ENCODE measurements at places on chromosomes 12 and 14. TPM values are rescaled to one million over a fixed set of nuclear protein-coding genes. Genes with fewer than 3 reads are reported as not detected.

Gene CFL2
- total RNA-seq = 110 TPM

Gene TEX22
- total RNA-seq = 2.5 TPM

Gene CLEC4E
- not detected for total RNA-seq

Gene GDF3
- total RNA-seq = not detected

Gene APOF
- total RNA-seq = not detected

Gene DPF3
- 2.4 TPM for total RNA-seq

Gene GLS2
- total RNA-seq = 0.94 TPM

- H3K4me3 ChIP-seq = no peak overlapping the region
- H3K4me1 ChIP-seq = no peaks in the 10 kb centered on the region
- H3K36me3 ChIP-seq = peaks cover 4% of the 10 kb centered on the region
- no peak overlapping the region for H3K27ac ChIP-seq
Measured at GRCh38 chr12:101768781-101769180, 29.5 kb upstream of the SYCP3 start.

DNA sequence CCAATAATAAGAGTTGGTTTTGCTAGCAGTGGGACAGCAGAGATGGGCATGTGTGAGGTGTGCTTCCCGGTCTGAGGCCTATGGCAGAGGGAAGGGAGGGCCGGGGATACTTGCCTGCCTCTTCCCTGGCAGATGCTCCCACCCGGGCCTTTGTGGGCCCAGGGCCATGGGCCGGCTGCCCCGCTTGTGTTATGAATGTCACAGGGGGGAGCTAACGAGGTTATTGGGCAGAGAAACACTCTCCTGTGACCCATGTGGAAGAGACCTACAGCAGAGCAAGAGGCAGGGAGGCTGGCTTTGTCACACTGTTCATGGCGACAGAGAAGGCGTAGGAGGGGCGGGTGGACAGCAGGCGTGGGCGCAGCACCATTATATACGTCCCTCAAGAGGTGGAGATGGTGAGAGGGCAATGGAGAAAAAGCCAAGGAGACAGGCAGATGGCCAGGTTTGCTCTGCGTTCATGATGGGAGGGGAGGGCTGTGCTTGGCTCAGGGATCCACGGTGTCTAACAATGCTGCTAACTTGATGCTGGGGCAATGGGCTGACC, 13.3 kb downstream of the CCND2 start:
- H3K4me3 ChIP-seq = no peak overlapping the region
- no peak for DNase-seq
- no peaks in the 10 kb centered on the region for H3K36me3 ChIP-seq
- no peaks in the 10 kb centered on the region for H3K4me1 ChIP-seq

DNA sequence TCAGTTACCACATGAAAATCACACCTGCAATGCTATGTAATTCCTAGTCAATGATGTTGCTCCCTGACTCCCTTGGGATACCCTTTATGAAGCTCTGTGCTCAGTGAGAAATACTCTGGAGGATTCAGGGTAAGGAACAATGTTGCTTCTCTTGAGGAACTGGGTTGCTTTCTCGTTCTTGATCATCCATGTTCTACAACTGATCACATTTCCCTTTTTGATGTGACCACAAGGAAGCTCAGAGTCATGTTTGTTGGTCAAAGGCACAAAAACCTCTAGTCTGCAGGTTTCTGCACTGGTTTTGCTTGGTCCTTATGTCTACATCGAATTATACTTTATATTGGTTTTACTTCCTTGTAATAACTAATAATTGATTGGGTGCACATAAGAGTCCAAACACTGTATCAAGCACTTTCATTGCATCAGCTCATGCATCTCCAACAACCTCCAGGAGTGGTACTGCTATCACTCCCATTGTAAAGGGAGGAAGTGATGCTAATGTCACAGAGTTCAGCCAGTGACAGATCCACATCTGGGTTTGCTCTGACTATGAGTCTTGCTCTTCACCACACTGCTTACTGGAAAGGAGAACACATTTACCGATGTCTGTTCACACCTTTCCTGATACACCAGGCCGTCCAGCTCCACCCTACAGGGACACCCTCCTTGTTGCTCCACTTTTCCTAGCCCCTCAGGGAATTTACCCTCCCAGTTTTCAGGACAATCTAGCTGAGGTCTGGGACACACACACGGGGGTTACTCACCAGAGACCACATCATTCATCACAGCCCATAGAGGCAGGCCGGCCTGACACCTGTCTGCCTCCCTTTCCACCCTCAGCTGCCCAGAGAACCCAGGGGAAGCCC, 41.0 kb downstream of the CMKLR1 start:
- H3K27ac ChIP-seq = no peak overlapping the region
- peaks cover 7% of the 10 kb centered on the region for H3K4me1 ChIP-seq
- no peaks in the 10 kb centered on the region for H3K36me3 ChIP-seq

GRCh38 chr14:81298122-81298521, 77.4 kb upstream of the GTF2A1 start:
- no peaks in the 10 kb centered on the region for H3K36me3 ChIP-seq
- no peak for DNase-seq
- H3K27me3 ChIP-seq = no peaks in the 10 kb centered on the region
- no peak overlapping the region for H3K27ac ChIP-seq
- H3K4me1 ChIP-seq = no peaks in the 10 kb centered on the region

DNA sequence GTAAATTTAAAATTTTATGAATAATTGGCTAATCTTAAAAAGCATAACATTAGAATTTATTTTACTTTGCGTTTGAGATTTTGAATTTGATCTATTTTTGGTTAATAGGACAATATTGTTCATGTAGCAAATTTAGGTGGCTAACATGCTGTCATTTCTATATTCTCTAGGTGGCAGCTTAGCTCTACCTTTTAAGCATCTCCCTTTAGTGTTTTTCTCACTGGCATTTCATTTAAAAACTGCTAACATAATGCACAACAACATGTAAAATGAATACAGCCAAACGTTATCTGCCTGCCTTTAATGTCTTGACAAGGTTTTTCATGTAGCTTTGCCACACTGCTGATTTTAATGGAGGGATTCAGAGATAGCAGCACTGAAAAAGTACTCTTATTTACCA, 272.4 kb upstream of the FBXO33 start:
- H3K4me3 ChIP-seq = no peak overlapping the region
- no peaks in the 10 kb centered on the region for H3K36me3 ChIP-seq
- no peaks in the 10 kb centered on the region for H3K4me1 ChIP-seq
- no peak for DNase-seq
- no peaks in the 10 kb centered on the region for H3K27me3 ChIP-seq

GRCh38 chr14:74698465-74698864, 14.4 kb downstream of the AREL1 start:
- DNase-seq = no peak
- H3K4me3 ChIP-seq = no peak overlapping the region
- no peaks in the 10 kb centered on the region for H3K36me3 ChIP-seq

DNA sequence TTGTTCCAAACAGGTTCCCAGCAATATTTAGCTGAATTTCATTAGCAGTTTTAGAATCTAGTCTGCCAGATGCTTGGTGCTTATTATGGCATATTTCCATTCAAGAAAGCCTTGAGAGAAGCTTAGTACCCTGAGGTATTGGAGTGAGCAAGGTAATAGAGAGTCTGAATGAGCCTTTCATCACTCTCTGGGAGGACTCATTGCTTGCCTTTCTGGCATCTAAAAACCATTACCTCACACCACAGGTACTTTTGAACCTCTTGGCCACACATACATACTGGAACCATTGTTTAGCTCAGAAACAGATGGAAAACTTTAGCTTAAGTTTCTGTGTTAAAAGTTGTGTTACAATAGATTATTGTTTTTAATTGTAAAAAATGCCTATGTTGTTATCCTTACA, 27.4 kb upstream of the KCNH3 start:
- DNase-seq = peak; percentile 20
- no peaks in the 10 kb centered on the region for H3K27me3 ChIP-seq
- H3K4me1 ChIP-seq = peaks cover 25% of the 10 kb centered on the region
- H3K27ac ChIP-seq = no peak overlapping the region

DNA sequence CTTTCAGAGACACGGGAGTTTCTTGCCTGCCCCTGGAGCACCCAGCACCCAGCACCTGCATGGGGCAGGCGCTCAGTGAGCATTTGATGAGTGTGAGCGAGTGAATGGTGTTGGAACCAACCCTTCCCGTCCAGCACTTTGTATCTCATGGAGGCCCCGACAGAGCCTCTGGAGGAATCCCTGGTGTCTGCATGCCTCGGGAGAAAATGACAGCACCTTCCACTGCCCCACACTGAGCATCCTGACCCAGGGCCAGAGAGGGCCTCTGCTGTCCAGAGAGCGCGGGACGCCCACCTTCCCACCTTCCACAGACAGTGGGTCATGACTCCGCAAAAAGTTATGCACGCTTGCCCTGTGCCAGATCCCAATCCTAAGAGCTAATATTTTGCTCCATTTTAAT, 103.0 kb upstream of the BCL11B start:
- no peaks in the 10 kb centered on the region for H3K27me3 ChIP-seq
- DNase-seq = no peak
- H3K27ac ChIP-seq = no peak overlapping the region

GRCh38 chr12:77571768-77572167, 258.9 kb upstream of the NAV3 start:
- DNase-seq = no peak
- H3K4me1 ChIP-seq = no peaks in the 10 kb centered on the region
- H3K36me3 ChIP-seq = no peaks in the 10 kb centered on the region
- no peak overlapping the region for H3K27ac ChIP-seq
- no peak overlapping the region for H3K4me3 ChIP-seq
- no peaks in the 10 kb centered on the region for H3K27me3 ChIP-seq

DNA sequence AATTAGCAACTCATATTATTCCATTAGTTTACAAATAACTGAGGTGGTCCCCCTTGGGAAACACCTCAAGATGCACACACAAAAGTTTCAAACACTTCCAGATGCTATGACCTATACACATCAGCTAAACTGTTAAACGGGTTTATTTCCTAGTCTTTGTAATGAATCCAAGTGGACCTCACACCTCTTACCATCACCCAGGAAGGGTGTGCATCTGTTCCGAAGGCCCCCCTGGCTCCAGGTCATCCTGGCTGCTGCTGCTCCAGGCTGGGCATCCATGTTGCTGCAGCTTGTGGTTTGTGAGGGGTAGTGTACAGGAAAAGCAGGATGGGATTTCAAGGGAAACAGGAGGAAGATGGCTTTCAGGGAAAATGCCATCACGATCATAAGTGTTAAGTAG, 6.8 kb downstream of the HNRNPC start:
- peaks cover 48% of the 10 kb centered on the region for H3K4me1 ChIP-seq
- no peaks in the 10 kb centered on the region for H3K27me3 ChIP-seq
- no peak overlapping the region for H3K27ac ChIP-seq
- H3K4me3 ChIP-seq = no peak overlapping the region
- DNase-seq = no peak

DNA sequence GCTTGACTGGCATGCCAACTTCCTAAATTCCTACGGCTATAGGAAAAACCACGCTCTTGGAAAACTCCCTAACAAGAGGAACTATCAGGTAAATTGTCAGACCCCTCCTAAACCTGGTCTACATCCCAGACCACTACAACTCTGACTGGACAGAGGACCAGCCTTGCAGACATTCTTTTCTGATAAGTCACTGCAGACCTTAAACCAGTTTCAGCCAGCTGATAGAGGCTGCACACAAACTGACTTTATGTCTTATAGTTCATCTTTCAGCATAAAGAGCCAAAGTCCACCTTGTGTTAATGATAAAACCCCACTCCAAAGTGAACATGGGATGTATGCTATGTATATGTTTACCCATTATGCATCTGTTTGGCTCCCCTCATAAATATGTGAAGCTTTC, 166.6 kb downstream of the KTN1 start:
- H3K4me3 ChIP-seq = no peak overlapping the region
- peaks cover 4% of the 10 kb centered on the region for H3K4me1 ChIP-seq
- no peak overlapping the region for H3K27ac ChIP-seq
- no peaks in the 10 kb centered on the region for H3K36me3 ChIP-seq
- H3K27me3 ChIP-seq = no peaks in the 10 kb centered on the region
- DNase-seq = peak; percentile 41

- no peaks in the 10 kb centered on the region for H3K4me1 ChIP-seq
- no peaks in the 10 kb centered on the region for H3K27me3 ChIP-seq
- no peak for DNase-seq
- no peak overlapping the region for H3K27ac ChIP-seq
Measured at GRCh38 chr12:129193263-129193871, 340.1 kb downstream of the GLT1D1 start.

DNA sequence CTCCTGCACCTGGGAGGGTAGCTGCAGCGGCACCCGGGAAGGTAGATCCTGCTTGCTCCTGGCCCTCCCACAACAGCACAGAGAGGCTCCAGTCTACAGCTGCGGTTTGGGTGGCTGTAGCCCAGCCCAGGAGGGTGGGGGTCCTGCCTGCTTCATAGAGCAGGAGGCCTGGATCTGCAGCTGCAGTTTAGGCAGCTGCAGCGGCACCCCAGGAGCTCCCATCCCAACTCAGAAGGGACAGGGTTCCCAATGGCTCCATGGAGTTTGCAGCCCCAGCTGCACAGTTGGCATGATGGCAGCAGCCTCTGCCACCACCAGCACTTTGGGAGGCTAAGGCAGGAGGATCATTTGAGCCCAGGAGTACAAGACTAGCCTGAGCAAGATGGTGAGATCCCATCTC, 38.5 kb downstream of the TIMELESS start:
- H3K4me1 ChIP-seq = no peaks in the 10 kb centered on the region
- no peak overlapping the region for H3K4me3 ChIP-seq

Measured in astrocyte (in vitro differentiated cells and primary cell).